ENCODE measurements at places on chromosomes 5 and 9.
A peak's percentile ranks its signal among the peaks of the same experiment; 100 is the strongest.

- DNase-seq: no peak
Observed at GRCh38 chr5:143227301-143227700, 176.2 kb downstream of the NR3C1 start.

GRCh38 chr9:224582-225520 lies 10.2 kb downstream of the DOCK8 start:
- no peak for DNase-seq

DNA sequence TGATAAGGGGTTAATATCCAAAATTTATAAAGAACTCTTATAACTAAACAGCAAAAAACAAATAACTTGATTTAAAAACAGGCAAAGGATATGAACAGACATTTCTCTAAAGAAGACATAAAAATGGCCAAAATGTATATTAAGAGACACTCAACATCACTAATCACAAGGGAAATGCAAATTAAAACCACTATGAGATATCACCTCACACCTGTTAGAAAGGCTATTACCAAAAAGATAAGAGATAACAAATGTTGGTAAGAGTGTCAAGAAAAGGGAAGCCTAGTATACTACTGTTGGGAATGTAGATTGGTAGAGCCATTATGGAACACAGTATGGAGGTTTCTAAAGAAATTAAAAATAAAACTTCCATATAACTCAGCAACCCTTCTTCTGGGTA lies 19.4 kb upstream of the SH3TC2 start:
- DNase-seq: no peak

- no peak for DNase-seq
Observed at GRCh38 chr9:97321251-97321650, 13.8 kb downstream of the CCDC180 start.

DNA sequence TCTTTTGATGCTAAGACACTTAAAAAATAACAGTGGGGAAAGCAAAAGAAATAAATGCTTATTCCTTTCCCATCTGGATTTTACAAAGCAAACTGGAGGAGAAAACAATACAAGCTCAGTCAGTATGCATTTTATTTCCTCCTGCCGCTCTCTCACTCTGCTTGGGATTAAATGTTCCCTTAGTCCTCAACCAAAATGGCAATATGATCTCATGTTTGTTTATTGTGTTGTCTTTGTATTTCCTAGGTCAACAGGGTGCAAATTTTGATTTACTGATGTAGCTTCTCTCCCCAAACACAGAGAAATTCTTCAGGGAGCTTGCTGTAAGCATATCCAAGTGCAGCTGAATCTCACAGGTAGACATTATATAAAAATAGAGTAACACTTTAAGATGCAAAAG lies 92.1 kb upstream of the ERBIN start:
- DNase-seq: no peak

- DNase-seq: peak; percentile 84
Observed at GRCh38 chr5:160175438-160176218, 53.7 kb upstream of the FABP6 start.

- no peak for DNase-seq
Observed at GRCh38 chr9:109001275-109001676, 12.0 kb downstream of the CTNNAL1 start.

GRCh38 chr5:171678646-171679045 lies 107.0 kb upstream of the SMIM23 start:
- DNase-seq: no peak

DNA sequence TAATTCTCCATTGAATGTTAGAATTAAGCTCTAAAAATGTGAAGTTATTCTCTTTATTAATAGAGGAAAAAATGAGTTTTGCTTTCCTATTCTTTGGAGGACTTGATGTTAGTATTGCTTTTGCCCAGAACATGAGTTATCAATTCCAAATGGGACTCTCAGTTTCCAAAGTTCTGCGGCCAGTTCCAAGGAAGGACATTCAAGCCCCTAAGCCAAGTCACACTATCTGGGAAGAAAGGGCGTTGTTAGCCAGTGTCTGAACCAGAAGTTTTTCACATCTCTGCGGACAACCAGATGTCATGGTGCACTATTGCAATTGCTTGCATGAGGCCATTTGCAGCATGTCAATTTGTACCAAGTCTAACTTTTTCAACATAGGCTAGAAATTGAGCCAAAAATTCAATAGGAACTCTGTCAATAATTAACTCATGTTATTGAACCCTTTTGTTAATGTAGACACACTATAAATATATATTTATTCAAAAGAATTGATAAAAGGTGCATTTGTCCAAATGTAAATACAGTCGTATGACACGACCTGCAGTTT lies 183.3 kb upstream of the PIK3R1 start:
- no peak for DNase-seq

GRCh38 chr9:68797116-68797515 lies 92.1 kb downstream of the PIP5K1B start:
- DNase-seq: no peak

GRCh38 chr9:68969538-68969937 lies 44.4 kb downstream of the PRKACG start:
- no peak for DNase-seq

- DNase-seq: no peak
Observed at GRCh38 chr9:93452710-93453046, 703 bp downstream of the FAM120AOS start.

DNA sequence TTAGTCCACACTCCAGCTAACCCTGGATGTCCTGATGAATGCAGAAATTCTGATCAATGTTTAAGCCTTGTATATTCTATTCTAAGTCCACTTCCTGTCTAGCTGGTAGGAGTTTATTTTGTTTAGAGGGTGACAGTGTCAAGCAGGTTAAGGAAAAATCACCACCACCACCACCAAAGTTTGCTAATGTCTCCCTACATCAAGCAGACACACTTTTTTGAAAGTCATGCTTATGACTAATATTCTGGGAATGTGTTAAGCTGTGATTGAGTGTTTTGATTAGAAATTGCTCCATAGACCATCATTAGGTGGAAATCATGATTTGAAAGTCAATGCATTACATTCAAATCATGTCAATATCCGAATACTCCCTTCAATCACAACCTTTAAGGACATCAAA lies 1530.1 kb downstream of the MAT2B start:
- no peak for DNase-seq

DNA sequence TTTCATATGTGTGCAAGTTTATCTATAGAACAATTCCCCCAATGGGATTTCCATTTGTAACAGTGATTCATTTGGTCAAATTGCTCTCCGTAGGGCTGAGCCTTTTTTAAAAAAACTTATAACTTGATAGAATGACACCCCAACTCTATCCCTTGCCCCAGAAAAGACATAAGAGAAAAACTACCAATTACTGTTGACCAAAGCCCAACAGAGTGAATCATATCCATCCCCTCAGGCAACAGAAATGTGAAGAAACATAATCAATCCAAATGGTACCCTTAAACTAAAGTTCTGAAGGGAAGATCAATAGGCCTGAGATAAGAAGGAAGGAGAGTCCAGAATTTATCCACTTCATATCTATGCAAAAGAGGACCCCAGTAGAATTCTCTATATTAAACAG lies 17.8 kb downstream of the TICAM2 start:
- DNase-seq: no peak

DNA sequence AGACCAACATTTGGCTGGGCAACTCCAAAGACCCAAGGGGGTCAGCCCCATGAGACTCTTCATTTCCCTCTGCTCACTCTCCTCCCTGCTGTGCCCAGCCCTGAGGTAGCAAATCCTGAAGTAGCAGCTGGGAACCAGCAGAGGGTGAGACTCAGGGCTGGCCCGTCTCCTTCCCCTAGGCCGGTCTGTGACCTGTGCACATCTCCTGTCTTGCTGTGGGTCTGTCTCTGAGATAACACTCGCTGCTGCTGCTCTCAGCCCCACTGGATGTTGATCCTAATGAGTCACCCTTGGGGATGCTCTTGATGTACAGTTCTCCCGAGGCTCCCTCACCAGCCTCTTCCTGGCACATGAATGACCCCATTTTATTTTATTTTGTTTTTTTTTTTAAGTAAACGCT lies 7.3 kb upstream of the OR2V1 start:
- DNase-seq: no peak

- no peak for DNase-seq
Observed at GRCh38 chr9:114177423-114178064, 22.2 kb downstream of the COL27A1 start.

- DNase-seq: no peak
Observed at GRCh38 chr5:150394912-150395687, 17.6 kb downstream of the CD74 start.

DNA sequence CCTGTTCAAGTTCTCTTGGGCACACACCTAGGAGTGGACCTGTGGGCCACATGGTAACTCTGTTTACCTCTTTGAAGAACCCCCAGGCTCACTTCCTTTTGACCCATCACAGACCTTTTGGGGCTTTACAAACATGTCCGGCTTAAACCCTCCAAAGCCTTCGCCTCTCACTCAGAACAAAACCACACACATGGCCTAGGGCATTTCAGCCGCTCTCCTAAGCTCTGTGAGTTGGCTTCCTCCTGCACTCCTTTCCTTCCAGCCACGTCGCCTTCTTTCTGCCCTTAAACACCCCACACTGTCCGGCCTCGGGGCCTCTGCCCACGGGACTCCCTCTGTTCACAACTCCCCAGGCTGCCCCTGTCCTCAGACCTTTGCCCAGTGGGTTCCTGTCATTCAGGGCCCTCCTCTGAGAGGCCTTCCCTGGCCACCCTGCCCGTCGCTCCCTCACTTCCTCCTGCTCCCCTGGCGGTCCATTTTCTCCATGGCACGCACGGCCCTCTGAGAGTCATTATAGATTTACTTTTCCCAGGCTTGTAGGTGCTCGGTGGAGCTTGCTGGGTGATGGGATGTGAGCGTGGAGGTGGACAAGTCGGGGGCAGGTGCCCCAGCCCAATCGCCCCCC lies 1.9 kb downstream of the DOK3 start:
- DNase-seq: no peak

DNA sequence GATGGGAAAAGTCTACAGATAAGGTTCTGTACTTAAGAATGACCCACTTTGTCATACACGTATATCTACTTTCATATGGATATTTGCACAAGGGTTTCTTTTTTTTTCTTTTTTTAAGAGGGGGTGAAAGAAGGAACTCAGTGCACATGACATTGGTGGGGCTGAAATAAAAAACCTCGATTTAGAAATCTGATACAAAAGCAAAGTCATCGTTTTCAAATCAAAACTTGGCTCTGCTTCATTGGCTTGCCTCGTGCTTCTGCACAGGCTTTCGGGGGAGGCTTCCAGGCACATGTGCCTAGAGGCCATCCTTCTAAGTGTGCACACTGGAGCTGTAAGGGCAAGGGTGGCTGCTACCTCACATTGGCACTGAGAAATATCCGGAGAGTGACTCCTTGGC lies 31.1 kb downstream of the PTTG1 start:
- no peak for DNase-seq

GRCh38 chr5:684751-685216 lies 8.4 kb downstream of the TPPP start:
- DNase-seq: no peak

- DNase-seq: no peak
Observed at GRCh38 chr5:108432024-108432423, 50.1 kb upstream of the FBXL17 start.

DNA sequence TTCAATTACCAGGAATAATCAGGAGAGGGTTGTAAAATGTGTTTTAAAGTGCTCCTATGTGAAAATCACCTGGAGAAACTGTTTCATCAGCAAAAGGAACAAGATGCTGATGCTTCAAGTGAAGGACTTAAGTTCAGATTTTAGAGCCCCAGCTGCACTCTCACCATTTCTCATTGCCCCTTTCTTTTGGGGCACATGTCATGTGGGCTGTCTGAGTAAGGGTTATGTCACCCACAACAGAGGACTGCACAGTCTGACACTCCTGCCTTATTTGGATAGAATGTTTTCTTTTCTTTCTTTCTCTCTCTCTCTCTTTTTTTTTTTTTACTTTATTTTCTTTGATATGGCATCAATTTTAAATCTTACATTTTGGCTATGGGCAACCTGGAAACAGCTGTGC lies 204.1 kb upstream of the EFNA5 start:
- no peak for DNase-seq

DNA sequence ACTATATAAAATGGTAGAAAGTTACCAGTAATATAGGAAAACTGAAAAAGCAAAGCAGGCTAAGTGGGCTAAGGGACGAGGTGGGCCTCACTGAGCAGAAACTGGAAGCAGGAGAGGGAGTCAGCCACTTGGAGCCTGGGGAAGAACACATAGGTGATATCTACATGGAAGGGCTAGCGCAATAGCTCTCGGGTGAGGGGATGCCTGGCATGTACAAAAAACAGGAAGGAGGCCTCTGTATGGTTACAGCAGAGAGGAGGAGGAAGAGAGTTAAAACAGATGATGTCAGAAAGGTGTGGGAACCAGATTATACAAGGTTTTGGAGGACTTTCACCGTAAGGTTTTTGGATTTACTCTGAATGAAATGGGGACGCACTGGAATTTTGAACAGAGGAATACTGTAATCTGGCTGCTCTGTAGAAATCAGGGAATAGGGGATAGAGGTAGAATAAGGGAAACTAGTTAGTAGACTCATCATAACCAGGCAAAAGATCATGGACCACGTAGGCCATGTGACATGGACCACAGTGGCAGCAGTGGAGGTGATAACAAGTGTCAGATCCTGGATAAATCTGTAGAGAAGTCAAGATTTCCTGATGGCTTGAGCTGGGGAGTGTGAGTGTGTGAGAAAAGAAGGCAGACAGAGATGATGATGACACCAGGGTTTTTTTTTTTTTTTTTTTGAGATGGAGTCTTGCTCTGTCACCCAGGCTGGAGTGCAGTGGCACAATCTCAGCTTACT lies 52.5 kb downstream of the FNBP1 start:
- DNase-seq: no peak

DNA sequence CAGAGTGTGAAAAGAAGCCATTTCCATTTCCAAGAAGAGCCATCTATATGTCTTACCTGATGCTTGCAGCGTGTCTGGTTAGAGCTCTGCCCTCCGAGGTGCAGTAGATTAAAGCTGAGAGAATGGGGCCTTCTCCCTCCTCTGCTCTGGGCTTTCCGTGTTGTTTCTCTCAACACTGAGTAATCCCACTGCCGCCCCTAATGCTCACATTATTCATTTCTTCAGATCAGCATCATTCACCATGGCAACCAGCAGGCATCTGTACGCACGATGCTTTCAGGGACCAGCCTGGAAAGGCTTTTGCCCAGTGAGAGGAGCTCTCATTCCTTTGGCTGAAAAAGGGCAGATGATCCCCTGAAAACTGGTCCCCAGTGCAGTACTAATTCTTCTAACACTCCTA lies 79.6 kb downstream of the CYFIP2 start:
- DNase-seq: no peak

- no peak for DNase-seq
Observed at GRCh38 chr5:149685494-149685893, 44.6 kb upstream of the PPARGC1B start.

DNA sequence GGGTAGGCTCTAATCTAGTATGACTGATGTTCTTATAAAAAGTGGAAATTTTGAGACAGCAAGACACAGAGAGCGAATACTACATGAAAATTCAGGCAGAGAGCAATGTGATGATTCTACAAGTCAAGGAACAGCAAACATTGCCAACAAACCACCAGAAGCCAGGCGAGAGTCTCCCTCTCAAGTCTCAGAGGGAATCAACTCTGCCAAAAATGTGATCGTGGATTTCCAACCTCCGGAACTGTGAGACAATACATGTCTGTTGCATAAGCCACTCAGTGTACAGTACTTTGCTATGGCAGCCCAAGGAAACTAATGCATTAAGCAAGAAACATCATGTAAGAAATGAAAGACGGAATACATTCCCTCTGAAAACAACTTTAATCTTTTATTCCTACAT lies 52.1 kb upstream of the CCNG1 start:
- no peak for DNase-seq

- no peak for DNase-seq
Observed at GRCh38 chr5:80468131-80468530, 19.8 kb upstream of the FAM151B start.

All from D341Med (cell line).